ENCODE measurements at places on chromosomes 2 and 18.

GRCh38 chr2:216739035-216739434 lies 43.7 kb upstream of the IGFBP5 start:
- DNase-seq = no peak

DNA sequence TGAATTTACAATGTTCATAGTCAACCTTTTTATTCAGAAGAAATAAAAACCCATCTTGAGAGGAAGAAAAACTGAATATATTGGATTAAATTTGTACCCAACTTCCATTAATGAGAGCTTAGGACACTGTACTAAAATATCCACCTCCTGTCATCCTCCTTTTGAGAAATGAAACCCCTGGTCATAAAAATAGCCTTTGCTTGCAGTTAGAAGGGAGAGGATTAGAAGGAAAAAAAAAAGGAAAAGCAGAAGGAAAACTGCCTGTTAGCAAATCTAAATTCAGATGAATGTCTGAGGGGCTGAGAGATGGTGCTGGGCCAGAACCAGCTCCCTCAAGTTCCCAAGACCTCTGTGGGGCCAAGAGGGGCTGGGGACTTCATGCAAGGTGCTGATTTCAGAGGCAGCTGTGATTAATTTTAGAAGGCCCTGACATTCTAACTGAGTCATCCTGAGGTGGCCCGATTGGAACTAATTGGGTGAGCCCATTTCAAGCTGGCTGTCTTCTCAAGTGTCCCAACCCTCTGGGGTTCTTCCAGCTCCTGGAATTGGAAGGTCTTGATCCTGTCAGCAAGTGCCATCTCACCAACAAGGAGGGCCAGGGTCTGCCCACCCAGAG lies 38.4 kb upstream of the BIN1 start:
- no peak for DNase-seq

DNA sequence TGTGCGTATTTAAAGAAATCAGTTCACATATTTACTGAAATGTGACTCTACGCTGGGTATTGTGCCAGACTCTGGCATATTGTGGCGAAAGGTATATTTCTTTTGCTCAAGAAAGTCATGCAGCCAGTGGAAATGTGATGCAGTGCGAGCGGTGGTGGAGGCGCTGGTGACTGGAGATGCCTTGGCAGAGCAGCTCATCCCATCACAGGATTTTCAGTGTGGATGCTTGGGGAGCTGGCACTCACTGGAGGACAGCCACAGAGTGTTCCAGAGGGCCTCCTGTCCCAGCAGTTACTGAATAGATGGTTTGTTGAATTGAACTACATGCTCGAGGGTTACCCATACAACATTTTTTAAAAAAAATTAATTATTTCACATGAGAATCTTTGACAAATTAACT lies 117.6 kb downstream of the ZNF407 start:
- DNase-seq = no peak

DNA sequence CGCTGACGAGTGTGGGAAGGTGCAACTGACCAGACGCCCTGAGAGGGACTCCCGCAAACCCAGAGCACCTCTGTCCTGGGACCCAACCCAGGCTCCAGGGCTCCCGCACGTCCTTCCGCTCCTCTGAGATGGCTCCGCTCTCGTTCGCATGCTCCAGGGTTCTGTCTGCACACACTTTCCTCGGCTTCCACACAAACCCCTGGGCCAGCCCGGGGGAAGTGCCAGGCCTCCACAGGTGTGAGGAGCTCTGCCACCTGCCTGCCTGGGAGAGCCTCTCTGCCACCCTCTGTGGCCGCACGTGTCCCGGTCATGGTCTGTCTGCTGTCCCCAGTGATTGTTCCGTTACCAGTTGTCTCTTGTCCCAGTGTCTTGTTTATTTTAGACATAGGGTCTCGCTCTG lies 222.9 kb downstream of the HDAC4 start:
- DNase-seq = no peak

DNA sequence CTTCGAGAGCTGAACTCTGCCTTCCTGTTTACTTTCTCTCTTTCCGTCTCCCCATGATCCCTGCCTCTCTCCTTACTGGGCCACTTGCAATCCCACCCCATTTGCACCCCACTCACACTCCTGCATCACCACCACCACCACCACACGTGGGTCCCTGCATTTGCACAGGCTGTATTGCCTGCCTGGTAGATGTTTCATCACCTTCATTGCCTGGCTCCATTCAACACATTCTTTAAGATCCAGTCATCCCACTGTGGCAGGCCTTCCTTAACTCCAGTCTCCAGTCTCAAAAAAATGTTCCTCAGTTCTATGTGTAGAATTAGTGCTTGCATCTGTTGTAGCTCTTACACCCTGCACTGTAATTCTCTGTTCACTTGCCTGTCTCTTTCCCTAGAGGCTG lies 13.9 kb downstream of the NOSTRIN start:
- DNase-seq = no peak

- DNase-seq = no peak
These were observed 25.9 kb downstream of the COLEC11 start for GRCh38 chr2:3620834-3621233.

DNA sequence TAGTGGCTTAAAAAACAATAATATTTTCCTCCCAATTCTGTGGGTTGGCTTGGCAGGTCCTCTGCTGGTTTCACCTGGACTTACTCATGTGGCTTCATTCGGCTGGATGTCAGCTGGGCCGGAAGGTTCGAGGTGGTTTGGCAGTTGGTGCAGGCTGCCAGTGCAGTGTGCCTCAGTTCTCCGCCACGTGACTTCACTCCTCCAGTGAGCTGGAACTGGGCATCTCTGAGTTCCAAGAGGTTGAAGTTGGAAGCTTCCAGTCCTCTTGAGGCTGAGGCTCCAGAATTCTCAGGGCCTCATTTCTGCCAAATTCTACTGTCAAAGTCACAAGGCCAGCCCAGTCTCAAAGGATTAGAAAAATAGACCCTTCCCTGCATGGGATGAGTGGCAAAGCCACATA lies 83.4 kb upstream of the B3GNT7 start:
- no peak for DNase-seq

GRCh38 chr18:78769502-78770105 lies 210.0 kb upstream of the SALL3 start:
- DNase-seq = no peak

GRCh38 chr2:17538844-17539554 lies 1.5 kb upstream of the VSNL1 start:
- DNase-seq = peak; percentile 47

DNA sequence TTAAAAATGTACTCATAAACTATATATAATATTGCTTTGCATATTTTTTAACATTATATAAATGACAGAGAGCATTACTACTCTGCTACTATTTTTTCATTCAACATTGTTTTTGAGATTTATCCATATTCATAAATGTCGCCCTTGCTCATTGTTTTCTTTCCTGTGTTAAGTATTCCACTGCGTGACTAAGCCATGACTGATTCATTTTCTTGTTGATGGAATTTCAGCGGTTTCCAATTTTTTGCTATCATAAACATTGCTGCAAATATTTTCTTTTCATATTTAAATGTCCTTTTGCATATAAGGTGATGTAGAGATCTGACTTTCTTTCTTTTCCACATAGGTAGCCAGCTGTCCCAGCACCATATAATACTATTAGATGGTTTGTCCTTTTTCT lies 57.6 kb downstream of the SFXN5 start:
- no peak for DNase-seq

- no peak for DNase-seq
These were observed 167.1 kb upstream of the DOK6 start for GRCh38 chr18:69233465-69234054.

All from NCI-H1930 (cell line).